ENCODE measurements at places on chromosomes 6 and 20.

GRCh38 chr6:36912586-36912985 lies 26.8 kb downstream of the C6orf89 start:
- DNase-seq, result peak; percentile 70

DNA sequence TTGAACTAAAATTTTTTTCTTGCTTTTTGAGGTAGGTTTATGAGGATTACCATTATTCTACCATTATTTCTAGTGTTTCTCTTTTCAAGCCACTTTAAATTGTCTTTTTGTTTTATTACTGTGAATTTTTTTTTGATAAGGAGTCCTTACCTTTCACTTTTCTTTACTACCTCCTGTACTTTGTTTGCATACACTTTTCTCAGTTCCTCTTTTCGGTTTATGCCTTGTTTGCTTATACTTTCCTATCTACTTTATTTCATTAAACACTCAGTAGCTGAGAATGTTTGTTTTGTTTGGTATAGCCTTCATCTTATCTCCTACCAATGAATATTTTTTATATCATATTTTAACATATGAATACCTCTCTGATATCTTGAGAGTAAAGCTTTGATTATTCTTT lies 147.9 kb downstream of the TFAP2B start:
- DNase-seq, result no peak

DNA sequence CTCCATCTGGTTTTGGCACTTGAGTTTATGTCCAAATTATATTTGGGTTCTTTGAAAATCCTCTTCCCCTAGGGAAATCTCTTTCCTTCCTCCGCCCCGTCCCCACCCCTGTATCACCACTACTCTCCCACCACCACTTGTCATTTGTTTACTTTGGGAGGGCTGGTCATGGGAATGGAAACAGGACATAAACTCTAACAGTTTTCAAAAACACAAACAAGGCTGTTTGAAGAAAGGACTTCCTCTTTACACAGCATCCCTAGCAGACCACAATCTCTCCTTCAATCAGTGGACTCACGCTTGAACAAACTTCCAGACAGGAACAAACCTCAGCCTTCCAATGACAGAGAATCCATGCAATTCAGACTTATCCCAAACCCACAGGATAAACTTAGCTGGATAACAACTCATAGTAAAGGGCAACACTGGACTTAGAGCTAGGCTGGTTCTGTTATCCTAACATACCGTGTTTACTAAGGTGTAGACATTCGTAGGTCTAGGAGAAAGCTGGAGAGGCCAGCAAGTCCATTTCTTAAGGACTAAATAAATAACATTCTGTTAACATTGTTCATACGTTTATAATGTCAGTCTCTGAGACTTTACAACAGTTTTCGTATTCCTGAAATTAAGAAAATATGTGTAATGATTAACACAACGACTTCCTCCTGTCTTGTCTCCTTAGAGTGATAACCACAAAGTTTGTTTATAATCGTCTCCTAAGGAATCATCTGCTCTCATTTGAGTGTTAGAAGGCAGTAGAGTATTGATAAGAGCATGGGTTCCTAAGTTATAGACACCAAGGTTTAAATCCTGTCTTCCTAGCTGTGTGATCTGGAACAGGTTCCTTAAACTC lies 44.1 kb upstream of the CTAGE9 start:
- DNase-seq, result no peak

DNA sequence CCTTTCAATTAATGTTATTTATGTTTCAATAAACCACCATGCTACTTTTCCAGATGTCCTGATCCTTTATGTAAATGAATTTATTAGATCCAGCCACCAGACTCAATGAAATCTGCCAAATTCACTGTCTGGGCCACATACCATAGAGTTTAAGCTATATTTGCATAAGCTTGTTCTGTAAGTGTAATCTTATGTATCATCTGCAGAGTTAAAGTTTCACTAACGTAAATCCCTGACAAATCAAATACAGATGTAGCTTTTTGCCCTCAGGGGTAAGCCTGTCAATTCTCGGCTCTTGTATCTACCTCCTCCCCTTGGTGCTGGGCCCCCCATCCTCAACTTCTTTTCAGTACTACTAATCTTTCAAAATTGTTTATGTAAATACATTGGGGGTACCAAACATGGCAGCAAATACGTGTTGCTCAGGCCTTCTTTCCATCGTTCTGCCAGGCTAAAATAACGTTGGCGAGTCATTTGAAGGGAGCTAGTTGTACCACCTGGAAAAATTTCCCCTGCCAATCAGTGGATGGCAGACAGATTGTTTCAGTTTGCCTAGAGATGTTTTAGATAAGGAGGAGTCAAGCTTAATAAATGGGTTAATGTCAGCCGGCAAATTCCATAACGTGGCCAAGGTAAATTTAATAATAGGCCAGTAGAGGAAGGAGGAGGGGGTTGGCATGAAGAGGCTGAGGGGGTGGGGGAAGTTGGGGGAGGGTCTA lies 79.6 kb downstream of the RPS12 start:
- no peak for DNase-seq

GRCh38 chr6:84764332-84765049 lies at the start of gene TBX18:
Gene TBX18 (minus strand): TSS chr6:84764598. CDS start chr6:84764181, 417 bp downstream.
- peak; percentile 53 for DNase-seq
